Esophagus squamous epithelium (tissue), 5 donors: ENCODE measurements at places on chromosomes 4 and X.

- no peak for DNase-seq
Measured at GRCh38 chr4:181245326-181245725, 997.9 kb upstream of the TENM3 start.

GRCh38 chr4:1195891-1196401, 23.6 kb upstream of the SPON2 start:
- DNase-seq, result no peak

GRCh38 chrX:132181364-132181763, 37.9 kb downstream of the RAP2C start:
- DNase-seq, result no peak

GRCh38 chr4:160877087-160877790, 1286.6 kb downstream of the FSTL5 start:
- no peak for DNase-seq

GRCh38 chr4:1042352-1043055, 31.1 kb downstream of the FGFRL1 start:
- DNase-seq, result no peak

GRCh38 chr4:48596336-48596735, 106.3 kb downstream of the ZAR1 start:
- no peak for DNase-seq

DNA sequence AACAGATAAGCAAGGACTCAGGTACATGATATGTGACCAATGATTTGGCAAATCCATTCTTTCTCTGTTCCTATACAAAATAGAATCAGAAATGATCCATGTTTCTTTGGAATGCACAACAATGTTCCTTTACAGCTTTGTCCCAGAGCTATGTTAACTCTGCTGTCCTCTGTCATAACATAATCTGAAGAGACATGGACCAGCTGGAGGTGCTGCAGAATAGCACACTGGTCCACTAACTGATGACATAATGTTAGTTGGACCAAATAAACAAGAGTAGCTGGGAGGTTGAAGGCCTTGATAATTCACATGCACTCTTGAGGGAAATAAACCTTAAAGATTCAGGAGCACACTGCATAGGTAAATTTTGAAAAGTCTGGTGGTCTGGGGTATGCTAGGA, 23.0 kb upstream of the DHX15 start:
- no peak for DNase-seq

DNA sequence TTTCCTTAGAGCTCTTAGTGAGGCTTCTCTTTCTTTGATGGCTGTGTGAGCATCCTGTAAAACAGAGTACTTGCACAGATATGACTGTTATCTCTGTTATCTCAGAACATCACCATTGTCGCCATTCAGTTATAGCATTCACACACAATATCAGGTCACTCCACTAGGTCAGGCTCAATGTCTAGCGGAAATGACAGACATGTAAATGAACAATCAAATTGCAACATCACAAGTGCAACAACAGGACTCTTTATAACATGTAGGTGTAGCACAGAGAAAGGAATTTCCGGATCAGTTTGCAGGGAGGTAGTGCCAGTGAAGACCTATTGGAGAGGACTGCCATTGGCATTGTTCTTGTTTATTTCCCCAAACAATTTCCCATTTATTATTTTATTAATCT, 43.2 kb upstream of the IGSF1 start:
- DNase-seq, result no peak

DNA sequence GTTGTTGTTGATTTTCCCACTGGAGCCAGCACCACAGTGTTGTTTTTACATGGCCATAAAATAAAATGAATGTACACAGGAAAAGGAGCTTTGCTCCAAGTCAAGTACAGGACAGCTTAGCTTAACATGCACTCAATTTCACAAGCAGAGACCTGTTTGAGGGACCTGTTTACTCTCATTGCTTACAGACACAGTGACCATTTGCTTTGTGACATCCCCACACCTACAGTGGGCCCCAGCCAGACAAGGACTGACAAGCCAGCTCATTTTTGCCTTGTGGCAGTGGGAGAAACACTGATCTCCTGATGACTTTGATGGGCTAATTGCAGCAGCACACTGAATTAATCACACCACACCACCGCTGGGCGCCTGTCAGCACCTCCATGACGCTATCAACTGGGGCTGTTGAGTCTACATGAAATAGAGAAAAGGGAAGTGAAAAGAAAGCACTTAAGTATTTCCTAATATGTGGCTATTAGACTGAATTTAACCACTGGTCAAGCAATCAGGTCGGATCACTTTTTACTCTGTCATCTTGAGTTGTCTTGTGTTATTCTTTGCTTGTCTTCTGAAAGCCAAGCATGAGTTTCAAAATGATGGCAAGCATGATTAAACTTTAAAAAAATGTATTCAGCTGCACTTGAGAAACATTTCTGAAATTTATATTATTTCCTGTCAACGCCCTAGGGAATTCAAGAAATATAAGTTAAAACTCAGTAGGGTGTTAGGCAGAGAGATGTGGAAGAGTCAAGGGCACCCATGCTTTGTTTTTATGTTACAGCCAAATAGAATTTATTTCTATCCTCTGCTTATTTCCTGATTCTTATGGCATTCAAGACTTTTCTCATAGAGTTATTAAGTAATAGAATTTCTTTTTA, 557.7 kb downstream of the RAB28 start:
- no peak for DNase-seq

DNA sequence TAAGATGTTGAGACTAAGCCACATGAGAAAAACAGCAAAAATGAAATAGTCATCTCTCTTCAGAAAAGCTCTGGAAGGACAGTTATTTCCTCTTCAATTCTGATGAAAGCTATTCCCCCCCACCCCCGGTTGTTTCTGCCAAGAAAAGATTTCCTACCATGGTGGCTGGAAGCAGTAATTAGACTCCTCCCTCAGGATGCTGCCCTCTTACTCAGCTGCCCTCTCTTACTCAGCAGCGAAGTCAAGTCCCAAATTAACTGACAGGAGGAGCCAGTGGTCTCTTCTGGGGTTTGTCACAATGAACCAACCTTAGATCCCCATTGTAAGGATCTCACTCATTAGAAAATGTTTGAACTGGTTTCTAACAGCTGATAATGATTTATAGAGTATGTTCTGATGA, 38.0 kb downstream of the GPM6B start:
- DNase-seq, result no peak

DNA sequence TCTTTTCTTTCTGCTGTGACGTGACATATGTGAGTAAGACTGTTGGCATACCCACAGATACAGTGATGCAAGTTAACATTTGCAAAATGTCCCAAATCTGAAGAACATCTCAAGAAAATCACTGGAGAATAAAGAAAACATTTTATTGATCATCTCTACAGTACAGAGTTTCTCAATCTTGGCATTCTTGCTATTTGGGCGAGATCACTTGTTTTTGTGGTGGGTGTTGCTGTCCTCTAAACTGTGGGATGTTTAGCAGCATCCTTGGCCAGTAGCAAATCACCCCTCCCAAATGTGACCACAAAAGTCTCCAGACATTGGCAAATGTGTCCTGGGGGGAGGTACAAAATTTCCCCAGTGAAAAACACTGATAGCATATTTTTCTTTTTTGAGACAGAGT, 28.8 kb downstream of the AMELX start:
- no peak for DNase-seq

DNA sequence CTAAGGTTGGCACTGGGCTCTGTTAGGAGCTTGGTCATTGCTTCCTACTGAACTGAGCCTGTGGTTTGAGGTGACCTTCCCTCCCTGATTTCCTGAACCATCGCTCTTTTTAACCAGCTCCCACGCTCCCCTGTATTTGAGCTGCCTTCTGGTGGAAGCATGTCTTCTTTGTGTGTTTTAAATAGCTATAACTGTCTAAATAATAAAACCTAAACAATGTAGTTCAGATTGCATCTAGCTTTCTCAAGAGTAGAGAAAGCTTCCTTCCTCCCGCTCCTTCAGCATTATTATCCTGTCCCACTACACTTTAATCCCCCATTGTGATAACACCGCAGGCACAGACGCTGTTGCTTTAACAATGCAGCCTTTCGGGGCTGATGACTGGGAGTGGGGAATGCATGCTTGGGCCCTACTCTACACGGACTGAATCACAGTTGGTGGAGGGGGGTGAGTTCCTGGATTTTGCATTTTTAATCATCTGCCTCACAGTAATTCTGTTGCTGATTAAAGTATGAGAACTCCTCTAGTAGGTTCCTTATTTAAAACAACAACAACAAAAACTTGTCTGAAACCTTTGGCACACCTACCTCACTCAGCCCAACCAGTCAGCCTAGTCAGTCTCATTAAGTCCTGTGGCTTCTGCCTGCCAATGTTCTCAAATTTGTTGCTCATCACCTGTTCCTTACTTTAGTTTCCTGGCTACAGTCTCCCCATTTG, 6.6 kb downstream of the SMS start:
- no peak for DNase-seq

DNA sequence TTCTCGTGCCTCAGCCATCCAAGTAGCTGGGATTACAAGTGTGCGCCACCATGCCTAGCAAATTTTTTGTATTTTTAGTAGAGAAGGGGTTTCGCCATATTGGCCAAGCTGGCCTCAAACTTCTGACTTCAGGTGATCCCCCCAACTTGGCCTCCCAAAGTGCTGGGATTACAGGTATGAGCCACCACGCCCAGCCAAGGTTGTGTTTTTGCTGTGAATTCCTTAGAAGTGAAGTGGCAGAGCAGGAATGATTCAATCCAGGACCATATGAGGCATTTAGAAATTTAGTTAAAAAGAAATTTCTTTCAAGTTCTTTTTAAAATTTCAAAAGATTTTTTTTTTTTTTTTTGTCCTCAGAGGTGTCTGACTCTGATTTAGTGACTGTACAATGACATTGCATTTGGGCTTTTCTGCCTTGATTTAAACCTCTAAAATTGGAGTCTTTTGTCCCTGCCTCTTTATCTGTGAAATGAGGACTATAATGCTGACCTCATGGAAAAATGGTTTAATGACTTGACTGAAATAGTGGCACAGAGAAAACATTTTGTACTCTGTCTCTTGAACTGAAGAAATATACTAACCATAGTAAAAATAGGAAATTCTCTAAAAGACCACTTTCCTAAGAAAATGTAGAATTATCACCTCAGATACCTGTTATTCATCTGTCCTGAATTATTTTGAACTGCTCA, 59.9 kb downstream of the CXCL13 start:
- DNase-seq, result no peak

GRCh38 chr4:77586951-77587383, 18.7 kb upstream of the CXCL13 start:
- no peak for DNase-seq
